ENCODE measurements at places on chromosomes 16 and 17.
A peak's percentile ranks its signal among the peaks of the same experiment; 100 is the strongest.

DNA sequence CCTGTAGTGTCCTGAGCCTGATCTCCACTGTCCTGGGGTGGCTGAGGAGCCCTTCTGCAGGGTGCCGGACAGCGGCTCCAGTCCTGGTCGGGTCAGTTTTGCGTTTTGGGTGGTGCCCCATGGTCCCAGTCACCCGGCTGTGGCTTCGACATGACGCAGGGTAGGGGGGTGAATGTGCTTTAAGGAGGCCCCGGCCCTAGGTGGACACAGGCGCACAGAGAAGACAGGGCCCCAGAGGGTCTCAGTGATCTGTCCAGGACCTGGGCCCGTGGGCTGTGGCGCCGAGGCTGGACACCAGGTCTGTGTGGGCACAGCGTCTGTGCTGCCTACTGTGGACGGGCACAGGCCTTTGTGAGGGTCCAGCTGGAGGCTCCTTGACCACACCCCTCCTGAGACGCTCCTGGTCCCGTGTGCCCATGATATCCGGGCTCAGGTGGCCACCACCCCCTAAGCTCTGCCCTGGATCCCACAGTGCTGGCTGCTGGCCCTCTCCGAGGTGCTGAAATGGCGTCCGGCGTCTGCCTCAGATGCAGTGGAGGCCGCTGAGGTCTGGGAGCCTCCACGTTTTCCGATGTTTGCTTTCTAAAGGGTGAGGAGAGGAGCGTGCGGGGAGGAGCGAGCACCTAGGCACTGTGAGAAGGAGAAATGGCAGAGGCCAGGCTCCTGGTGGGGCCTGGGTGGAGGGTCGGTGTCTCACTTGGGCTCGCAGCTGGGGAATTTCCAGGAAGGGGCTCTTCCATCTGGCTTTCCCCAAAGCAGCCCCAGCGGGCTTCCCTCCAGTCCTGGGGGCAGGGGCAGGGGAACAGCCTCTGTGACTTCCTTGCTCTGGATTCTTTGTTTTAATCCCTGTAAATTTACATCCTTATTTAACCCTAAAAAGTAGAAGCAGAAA lies 56.1 kb upstream of the ACSF3 start:
- no peak for DNase-seq

- DNase-seq: no peak
These were observed 3.2 kb downstream of the ZC3H7A start for GRCh38 chr16:11793840-11794239.

GRCh38 chr16:57475711-57476339 lies 10.5 kb downstream of the DOK4 start:
- peak; percentile 38 for DNase-seq

DNA sequence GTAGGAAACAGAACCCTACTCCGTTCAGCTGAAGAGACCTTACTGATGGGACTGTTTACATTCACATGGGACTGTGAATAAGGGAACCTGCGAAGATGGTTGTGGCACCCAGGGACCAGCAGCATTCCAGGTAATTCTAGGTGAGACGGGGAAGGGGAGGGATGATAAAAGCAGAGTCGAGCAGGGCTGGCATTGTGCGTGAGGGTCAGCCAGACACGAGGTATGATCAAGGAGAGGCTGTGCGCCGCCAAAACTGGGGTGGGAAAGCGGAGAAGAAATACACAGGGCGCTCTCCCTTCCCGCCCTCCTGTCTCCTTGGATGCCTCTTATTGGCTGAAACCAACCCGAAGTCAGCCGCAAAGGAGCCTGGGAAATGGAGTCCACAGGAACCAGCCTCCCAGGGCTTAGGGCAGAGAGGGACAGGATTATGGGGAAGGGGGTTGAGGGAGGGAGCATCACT lies 38.4 kb upstream of the CSNK2A2 start:
- DNase-seq: peak; percentile 53

GRCh38 chr17:42436391-42436790 lies 13.3 kb upstream of the CAVIN1 start:
- DNase-seq: no peak

DNA sequence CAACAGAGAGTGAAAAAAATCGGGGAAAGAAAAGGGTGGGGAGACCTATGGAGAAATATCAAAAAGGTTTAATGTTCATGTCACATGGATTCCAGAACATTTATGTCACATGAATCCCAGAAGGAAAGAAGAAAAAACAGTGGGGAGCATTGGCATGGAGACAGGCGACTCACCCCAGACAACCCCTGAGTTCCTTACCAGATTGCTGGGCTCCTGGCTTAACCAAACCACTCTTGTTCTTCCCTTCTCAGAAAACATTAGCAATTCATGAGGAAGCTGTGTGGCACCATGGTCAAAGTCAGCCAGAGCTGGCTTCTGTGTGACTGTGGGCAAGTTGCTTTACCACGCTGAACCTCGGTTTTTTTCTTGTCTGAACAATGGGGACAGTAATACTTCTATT lies 49.6 kb upstream of the CLEC19A start:
- DNase-seq: no peak

GRCh38 chr17:76145231-76146052 lies 4.4 kb upstream of the FOXJ1 start:
- no peak for DNase-seq

- DNase-seq: no peak
These were observed 2334.2 kb downstream of the TP53TG3F start for GRCh38 chr16:35793601-35794000.

Data from activated T-cell treated with anti-CD3 and anti-CD28 coated beads for 4 hours (primary cell).